ENCODE measurements at places on chromosomes 6 and 20. TPM values are rescaled to one million over a fixed set of nuclear protein-coding genes. Genes with fewer than 3 reads are reported as not detected.

GRCh38 chr6:154012852-154013251 is 26.2 kb upstream of the OPRM1 start:
- DNase-seq: no peak

DNA sequence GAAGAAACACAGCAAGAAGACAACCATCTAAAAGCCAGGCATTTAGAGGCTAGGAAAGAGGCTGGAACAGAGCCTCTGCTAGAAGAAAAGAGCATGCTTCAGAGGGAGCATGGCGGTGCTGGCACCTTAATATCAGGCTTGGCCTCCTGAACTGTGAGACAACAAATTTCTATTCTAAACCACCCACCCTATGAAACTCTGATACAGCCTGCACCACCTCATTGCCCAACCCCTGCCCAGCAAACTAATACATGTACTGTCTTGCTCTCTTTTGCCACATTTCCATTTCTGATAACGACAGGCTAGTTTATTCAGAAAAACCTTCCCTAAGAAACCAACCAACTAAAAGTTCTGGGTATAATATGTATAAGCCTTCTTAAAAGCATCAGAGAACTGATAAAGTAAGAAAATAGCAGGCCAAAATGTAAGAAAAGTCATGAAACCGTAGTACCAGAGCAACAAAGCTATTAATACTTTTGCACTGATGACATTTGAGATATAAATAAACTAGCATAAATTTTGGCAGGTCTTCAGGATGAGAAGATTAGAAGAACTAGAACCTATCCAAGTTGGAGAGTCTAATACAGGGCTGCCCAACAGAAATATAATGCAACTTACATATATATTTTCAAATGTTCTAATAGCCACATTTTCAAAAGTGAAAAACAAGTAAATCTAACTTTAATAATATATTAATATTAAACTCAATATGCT is 184.7 kb upstream of the HSF2 start:
- no peak for DNase-seq

DNA sequence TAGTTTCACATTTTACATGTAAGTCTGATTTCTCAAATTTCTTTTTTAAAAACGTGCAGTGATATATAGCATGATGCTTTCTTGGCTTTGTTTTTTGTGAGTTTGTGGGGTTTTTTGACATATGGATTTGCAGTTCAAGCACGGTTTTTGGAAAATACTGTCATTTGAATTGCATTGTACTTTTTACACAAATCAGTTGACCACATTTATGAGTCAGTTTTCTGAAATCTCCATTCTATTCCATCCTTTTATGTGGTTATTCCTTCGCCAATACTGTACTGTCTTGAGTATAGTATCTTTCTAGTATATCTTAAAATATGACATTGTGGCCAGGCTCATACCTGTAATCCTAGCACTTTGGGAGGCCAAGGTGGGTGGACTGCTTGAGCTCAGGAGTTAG is 890.0 kb upstream of the CITED2 start:
- no peak for DNase-seq

GRCh38 chr6:1724616-1725015 is 114.9 kb downstream of the FOXC1 start:
- peak; percentile 91 for DNase-seq

DNA sequence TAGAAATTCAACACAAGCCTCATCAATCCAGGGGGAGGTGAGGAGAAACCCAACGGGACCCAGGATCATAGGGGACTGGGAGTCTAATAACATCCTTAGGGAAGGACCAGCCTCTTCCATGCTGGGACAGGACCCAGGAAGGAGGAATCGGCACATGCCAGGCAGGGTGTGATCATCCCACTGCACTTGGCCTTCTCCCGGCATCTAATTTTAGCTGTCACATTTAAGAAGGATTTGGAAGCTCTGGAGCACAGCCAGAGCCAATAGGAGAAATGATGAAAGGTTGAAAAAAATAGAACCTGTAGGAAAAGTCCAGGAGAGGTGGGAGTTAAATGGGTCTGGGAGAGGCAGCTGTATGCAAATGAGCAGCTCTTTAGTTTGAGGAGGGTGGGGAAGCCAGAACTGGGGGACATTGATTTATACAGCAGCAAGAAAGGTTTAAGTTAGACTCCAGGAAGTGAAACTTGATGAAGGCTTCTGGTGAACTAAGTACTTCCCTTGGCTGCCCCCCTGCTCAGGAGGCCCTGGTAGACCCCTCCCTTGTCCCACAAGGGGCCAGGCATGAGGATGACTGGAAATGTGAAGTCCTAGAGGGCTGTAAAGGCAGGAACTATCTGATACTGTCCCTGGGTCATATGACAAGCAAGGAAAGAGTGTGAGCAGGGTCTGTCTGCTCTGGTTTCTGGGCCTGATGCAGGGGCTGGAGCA is 260.3 kb downstream of the LRFN2 start:
- no peak for DNase-seq

DNA sequence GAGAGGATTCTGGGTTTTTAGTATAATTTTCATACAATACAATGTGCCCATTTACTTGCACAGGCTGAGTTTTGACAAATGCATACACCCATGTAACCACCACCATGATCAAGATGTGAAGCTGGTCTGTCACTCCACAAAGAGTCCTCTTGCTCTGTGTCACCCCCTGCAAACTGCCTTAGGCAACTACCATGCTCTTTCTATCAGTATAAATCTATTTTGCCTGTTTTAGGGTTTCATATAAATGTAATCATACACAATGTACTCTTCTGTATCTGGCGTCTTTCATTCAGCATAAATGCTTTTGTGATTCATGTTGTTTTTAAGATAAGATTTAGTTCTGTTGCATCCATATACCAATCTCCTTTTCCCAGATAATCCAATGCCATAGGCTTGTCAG is 181.9 kb upstream of the KCNG1 start:
- DNase-seq: no peak

Gene PRRT1
- total RNA-seq: 0.69 TPM

Gene VARS1
- total RNA-seq: 49.1 TPM

Gene TSHZ2
- total RNA-seq: 25.7 TPM

Gene KIF25
- total RNA-seq: not detected

Gene CCN6
- 2.9 TPM for total RNA-seq

All from lower leg skin (tissue), 4 donors.